ENCODE measurements at places on chromosomes 7 and 10.

- DNase-seq, result no peak
These were observed 64.4 kb upstream of the ITGA8 start for GRCh38 chr10:15783941-15784636.

DNA sequence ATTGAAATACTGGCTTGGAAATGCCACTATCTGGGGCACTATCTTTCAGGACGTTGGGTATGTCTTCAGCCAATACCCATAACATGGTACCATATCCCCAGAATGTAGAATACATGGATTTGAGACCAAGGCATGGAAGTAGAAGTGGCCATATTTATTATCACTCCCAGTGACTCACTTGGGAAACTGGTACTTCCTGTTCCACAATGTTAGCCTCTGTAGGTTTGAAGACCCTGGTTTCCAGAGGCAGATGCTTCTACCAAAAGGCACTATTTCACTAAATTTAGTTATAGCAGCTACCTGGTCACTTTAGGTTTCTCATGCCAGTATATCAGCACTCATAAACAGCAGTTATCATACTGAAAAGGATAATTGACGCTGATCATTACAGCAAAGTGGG, 184.2 kb downstream of the CCDC71L start:
- no peak for DNase-seq

- DNase-seq, result no peak
These were observed 594.1 kb downstream of the PTPRN2 start for GRCh38 chr7:157993406-157994105.

GRCh38 chr7:113370910-113371309, 252.6 kb upstream of the SMIM30 start:
- DNase-seq, result no peak

- no peak for DNase-seq
These were observed 125.8 kb upstream of the PDSS1 start for GRCh38 chr10:26571655-26572054.

- DNase-seq, result no peak
These were observed 3.0 kb downstream of the ZNF518A start for GRCh38 chr10:96133135-96133534.
